ENCODE measurements at places on chromosomes 7 and 10. TPM values are rescaled to one million over a fixed set of nuclear protein-coding genes. Genes with fewer than 3 reads are reported as not detected.

Gene C10orf53
- not detected for total RNA-seq

Gene VWC2
- total RNA-seq = not detected

Gene CCDC172
- not detected for total RNA-seq

Gene NUTM2D
- total RNA-seq = 2.2 TPM

Gene ABCB1
- 15.1 TPM for total RNA-seq

Gene CACNB2
- not detected for total RNA-seq

GRCh38 chr7:17564678-17565212 is 266.3 kb downstream of the AHR start:
- no peak for DNase-seq

DNA sequence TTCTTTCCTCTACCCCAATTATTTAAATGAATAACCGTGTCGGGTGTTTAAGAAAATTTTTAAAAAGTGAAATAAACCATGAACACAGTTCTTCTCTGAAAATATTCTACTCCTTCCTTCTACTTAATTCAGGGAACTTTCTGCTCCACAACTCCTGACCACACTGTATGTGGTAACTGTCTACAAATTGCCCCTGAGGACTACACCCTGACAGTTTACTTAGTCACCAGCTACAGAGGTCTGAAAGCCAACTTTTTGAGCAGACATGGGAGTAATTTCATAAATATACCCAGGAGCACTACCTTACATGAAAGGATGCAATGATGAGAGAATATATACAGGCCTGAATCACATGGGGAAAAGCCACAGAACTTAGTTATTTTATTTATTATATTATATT is 523.2 kb upstream of the SORCS1 start:
- no peak for DNase-seq

DNA sequence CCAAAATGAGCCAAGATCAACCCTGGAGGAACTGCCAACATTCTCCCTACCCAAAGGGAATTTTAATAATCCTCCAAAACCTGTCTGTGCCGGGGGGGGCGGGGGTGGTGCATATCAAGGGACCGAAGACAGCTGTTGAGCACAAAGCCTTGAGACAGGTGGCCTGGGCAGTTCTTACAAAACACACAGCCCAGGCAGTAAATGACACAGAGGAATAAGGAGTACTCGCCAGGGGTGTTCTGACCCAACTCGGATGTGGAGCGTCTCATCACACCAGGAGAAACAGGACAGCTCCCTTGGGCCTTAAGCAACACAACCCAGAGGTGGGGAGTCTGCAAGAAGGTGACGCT is 35.6 kb downstream of the PLAC9 start:
- DNase-seq = no peak

DNA sequence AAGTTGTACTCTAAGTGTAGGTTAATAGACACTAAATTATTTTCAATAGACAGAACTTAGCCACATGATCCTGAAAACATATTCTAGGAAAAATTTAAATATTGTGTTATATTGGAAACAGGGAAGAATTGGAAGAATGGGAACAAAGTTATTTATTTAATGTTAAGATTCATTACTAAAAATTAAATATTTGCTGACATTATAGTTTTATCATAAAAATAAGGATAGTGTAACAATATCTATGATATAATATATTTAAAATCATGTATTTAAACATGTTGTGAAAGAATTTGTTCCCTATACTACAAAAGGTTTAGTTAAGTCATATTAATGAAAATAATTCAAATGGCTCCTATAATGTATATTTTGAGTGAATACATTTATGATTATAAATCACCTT is 120.1 kb upstream of the TEX47 start:
- DNase-seq = no peak

GRCh38 chr10:125216309-125216708 is 55.9 kb upstream of the CTBP2 start:
- DNase-seq = no peak

GRCh38 chr7:20197837-20198236 is 19.3 kb downstream of the MACC1 start:
- no peak for DNase-seq

DNA sequence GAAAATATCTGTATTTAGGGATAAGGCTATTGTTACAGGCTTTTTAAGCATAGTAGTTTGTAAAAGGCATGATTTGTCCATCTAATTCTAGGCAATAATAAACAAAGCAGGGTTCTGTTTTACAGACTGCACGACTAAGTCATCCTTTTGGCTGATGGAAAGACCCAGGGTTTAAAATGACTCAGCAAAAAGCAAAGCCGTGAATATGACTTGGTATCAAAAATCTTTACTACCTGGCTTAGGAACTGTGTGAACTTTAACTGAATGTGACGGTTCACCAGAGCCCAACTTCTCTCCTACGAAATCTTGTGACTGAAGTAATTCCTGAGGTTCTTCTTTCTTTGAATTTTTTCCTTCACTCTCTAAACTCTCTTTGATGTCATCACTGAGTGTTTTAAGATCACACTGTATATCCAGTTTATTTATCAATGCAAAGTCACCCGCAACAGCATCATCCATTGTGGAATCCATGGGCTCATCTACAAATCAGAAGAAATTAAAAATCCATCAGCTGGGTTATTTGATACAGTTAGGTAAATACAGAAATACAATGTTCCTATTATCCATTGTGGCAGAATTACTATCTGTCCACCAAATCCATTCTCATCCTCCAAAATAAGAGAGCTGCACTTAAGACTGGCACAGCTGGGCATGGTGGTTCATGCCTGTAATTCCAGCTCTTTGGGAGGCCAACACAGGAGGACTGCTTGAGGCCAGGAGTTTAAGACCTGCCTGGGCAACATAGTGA is 17.0 kb downstream of the ATE1 start:
- no peak for DNase-seq

- DNase-seq = no peak
Measured at GRCh38 chr10:88179831-88180230, 316.4 kb downstream of the PTEN start.

- DNase-seq = peak; percentile 57
Measured at GRCh38 chr7:73707045-73707631, 12.3 kb downstream of the STX1A start.

DNA sequence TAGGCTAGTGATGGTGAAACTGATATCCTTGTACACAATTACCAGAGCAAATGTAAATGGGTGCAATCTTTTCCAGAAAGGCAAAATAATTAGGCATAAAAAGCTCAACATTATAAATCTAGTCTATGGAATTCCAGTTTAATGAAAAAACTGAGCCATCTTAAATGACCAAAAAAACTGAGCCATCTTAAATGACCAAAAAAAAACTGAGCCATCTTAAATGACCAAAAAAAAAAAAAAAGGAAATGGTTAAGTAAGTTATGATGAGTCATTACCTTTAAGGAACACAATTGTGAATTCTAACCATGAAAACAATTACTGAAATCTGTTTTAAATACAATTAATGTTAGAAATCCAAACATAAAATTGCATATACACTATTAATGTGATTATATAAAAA is 25.3 kb downstream of the USP6NL start:
- no peak for DNase-seq

DNA sequence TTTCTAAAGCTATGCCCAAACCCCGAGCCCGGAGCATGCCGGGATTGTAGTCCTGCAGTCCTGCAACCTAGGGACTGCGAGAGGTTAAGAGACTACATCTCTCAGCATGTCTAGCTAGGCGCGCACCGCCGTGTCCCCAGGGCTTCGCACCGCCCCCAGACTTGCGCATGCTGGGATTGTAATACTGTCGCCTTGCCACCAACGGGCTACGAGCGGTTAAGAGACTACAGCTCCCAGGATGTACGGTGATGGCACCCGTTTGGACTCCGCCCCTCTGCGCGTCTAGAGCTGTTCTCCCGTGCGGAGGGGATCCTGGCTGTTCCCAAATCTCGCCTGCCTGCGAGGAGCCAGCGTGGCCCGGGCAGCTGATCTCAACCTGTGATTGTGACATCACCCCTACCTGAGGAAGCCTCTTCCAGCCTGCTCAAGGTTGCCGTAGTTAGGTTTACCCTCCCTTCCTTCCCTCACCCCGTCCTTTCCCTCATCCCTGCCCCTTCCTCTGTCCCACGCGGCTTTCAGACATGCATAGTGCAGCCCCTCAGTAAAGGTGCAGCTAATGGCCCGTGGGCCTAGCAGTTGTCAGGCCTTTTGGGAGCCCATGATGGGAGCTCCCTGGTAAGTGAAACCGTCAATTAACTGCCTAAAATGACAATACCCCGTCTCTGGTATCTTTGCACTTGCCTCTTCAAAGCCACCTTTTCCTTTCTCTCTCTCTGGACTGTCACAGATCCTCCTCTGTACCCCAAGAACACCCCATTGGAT is 6.3 kb upstream of the ZNF736 start:
- DNase-seq = peak; percentile 94

DNA sequence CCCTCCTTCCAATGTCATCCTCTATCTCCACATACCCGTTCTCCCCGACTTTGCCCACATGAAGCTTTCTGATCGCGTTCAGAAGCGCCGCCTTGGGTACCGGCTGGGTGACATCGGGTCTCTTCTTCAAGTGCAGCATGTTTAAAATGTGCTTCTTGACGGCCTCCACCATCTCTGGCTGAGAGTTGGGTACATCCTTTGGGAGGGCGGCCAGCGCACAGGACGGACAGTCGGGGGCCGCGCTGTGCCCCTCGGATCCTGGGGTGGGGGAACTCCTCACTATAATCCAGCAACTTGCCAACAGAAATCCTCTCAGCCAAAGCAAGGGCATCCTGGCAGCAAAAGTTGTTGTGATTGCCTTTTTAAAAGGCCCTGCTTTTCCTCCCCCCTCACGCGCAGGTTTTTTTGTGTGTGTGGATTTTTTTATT is 2.8 kb downstream of the INHBA start:
- no peak for DNase-seq

GRCh38 chr7:66047426-66047825 is 28.2 kb upstream of the ASL start:
- no peak for DNase-seq

- DNase-seq = no peak
Measured at GRCh38 chr7:148912758-148913541, 28.9 kb upstream of the EZH2 start.

DNA sequence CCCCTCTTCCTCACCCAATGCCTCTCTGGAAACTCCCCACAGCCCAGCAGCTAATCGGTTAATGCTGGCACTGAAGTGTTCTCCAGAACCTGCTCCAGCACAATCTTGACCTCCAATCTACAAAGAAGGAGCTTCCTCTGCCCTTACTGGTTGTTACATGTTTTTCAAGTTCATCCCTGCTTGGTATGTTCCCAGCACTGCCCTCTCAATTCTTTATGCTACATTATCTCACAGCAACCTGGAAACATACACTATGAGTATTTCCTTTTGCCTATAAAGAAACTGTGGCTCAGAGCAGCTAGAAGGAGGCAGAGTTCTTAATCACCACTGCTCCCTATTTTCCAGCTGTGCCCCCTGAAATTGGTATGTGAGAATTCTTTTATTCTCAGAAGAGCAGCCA is 84.1 kb upstream of the KMT2E start:
- no peak for DNase-seq

- DNase-seq = no peak
Measured at GRCh38 chr10:88975377-88975720, 15.2 kb upstream of the FAS start.

DNA sequence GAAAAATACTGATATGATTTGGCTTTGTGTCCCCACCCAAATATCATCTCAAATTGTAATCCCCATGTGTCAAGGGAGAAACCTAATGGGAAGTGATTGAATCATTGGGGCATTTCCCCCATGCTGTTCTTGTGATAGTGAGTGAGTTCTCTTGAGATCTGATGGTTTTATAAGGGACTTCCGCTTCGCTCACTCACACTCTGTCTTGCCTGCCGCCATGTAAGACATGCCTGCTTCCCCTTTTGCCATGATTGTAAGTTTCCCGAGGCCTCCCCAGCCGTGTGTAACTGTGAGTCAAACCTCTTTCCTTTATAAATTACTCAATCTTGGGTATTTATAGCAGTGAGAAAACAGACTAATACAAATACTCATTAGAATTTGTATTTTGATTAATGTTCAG is 5.1 kb upstream of the MRPS17 start:
- no peak for DNase-seq

DNA sequence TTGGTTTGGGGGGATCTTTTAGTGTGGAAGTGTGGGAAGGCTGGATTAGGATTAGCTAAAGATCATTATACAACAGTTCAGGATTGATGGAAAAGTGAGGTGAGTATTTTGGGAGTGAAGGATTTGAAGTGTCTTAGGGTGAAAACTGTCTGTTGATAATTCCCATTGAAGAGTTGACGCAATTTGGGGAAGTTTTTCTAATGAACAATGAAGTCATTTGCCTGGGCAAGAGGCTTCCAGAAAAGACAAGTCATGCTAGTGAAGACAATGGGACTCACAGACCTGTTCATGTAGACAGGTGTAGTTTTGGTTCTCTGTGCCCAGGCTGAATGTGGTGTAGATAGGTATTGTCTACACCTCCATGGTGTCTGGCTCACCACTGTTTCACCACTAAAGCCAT is 194.3 kb upstream of the GPR26 start:
- DNase-seq = no peak

GRCh38 chr7:138684340-138684739 is 16.8 kb downstream of the SVOPL start:
- no peak for DNase-seq

DNA sequence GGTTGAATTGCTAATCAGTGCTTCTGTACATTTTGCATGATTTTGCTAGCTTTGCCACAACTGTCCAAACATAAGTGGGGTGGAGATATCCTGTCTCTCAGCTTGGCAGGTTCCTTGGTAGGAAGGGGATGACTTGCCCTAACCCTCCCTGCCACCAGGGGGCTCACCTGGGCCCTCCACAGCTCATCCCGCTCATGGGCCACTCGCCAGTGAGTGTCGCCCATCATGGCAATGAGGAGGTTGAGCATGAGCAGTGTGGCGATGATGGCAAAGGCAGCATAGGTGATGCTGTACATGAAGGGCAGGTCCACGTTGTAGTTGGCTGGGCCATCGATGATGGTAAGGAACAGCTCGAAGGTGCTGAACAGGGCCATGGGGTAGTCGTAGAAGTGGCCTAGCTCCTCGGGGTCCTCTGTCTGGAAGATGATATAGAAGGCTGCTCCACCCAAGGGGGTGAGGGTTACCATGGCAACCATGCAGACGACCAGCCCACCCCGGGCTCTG is 12.2 kb downstream of the TRPV6 start:
- no peak for DNase-seq

GRCh38 chr7:150846291-150847115 is 5.8 kb upstream of the AOC1 start:
- no peak for DNase-seq
